ENCODE measurements at places on chromosomes 2 and 18.

GRCh38 chr2:223000872-223001796 is 50.9 kb upstream of the KCNE4 start:
- no peak for DNase-seq

GRCh38 chr2:55111570-55112228 is 61.4 kb upstream of the RTN4 start:
- no peak for DNase-seq

DNA sequence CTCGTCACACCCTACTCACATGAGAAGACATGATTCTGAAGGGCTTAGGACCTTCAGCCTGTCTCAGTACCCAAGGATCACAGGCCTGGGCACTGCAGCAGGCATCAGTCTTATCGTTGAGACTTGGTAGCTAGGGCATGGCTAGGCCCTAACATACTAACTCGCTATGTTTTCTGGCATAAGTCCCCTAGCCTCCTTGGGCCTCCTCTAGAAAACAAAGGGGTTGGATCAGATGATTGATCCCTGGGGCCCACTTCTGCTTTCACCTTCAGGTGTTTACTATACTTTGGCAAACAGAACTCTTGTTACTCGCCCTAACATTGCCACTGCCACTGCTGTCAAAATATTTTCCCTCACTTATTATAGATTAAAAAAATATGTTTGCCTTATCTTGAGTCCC is 44.2 kb downstream of the VSNL1 start:
- DNase-seq = no peak

- DNase-seq = no peak
Observed at GRCh38 chr2:135473567-135473966, 57.5 kb downstream of the ZRANB3 start.

DNA sequence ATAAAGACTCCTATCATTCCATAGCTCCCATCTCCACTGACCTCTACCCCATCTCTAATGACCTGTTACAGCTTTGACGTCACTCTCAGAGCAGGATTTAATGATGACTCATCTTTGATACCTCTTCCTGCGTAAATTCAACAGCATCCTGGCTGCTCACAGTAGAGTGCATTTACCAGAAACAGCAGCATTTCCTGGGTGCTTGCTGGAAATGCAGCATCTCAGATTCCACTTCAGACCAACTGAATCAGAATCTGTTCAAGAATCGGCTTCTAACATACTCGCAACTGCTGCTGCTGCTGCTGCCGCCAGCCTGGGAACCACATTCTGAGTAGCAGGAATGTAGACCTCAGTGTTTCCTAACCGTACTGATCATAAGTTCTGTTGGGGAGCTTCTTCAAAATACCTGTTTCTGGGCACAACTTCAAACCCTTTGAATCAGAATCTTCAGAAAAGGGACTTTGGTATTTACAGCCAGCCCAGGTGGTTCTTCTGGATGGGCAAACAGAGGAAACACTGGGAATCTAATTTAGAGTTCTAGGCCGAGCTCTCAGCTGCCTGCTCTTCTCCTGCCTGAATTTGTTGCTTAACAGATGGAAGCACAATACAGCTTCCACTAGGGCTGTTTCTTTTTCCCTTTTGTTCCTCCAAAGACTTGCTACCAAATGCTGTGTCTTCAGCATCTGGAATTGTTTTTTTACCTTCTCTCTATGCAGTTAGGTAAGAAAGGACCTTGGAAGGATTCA is 241.4 kb downstream of the NCKAP5 start:
- DNase-seq = no peak

DNA sequence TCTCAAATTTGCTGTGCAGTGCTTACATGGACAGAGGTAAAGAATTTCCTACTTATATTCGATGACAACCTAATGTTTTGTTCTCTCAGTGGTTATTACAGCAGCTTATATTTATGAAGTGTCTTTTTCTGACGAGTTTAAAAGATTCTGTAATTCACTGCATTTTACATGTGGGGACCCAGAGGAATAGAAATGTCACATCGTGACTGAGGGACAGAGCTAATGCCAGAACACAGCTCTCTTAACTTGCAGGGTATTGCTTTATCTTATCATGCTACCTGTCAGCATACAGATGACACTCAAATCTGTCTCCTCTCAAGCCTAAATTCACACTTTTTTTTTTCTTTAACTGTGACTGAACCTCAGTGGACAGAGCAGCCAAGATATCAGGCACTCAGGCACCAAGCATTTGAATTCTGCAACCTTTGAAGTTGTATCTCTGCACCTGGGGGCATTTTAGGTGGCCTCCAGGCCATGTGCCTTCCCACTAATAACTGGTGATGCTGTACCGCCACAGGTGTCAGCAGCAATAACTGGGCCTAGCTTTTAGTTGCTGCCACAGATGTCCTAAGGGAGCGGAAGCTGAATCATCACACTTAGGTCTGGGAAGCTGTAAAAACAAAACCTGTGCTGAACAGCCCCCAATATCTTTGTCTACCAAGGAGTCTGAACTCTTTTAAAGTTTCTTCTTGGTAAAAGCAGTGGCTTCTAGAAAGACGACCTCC is 315.8 kb upstream of the NRP2 start:
- DNase-seq = no peak

DNA sequence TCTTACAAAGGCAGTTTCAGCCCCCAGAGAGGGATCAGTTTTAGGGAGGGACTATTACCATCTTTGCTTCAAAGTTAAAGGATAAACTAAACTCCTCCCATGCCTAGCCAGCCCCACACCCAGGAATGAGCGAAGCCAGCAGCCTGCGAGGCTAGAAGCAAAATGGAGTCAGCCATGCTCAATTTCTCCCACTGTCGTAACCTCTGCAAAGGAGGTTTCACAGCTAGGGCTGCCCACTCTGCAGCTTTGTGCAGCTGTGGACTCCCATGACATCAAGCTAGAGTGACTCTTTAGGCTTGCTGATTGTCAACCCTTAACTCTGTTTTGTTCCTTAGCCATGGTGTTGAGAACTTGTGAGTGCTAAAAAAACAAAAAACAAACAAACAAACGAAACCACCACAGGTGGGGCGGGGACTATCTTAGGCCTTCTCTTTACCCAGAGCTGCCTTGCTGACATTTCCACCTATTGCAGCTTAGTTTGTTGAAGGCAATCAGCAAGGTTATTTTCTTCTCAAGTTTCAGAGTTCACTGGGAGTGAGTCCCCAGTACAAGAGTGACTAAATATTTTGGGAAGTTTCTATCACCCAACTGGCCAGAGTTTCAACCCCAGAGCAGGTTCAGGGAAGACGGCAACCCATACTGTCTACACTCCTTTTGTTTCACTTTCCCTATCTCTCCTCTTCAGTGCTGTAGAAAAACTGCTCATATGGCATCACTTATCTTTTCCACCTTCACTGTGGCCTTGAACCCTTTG is 592.1 kb downstream of the XIRP2 start:
- DNase-seq = no peak

- DNase-seq = no peak
Observed at GRCh38 chr2:7180638-7181370, 263.6 kb downstream of the RNF144A start.

GRCh38 chr2:242002944-242003343 is 133.4 kb downstream of the RTP5 start:
- DNase-seq = no peak

GRCh38 chr2:25341011-25341727 is 556 bp downstream of the DNMT3A start:
- DNase-seq = no peak

DNA sequence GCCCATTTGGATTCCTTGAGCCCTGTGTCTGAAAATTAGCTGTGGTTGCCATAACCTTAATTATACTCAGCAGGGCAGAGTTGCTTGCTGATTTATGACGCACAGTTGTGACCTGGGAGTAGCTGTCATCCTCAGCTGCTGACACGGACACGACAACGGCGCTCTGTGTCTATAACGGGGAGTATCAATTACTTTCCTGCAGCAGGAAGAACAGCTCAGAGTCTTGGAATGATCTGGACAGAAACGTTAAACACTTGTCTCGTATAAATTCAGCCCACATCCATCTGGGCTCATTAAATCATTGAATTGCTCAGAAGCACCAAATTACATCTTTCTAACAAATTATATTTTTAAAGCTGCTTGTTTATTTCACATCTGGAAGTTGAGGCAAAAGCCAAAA is 116.3 kb downstream of the SEPTIN10 start:
- DNase-seq = no peak

DNA sequence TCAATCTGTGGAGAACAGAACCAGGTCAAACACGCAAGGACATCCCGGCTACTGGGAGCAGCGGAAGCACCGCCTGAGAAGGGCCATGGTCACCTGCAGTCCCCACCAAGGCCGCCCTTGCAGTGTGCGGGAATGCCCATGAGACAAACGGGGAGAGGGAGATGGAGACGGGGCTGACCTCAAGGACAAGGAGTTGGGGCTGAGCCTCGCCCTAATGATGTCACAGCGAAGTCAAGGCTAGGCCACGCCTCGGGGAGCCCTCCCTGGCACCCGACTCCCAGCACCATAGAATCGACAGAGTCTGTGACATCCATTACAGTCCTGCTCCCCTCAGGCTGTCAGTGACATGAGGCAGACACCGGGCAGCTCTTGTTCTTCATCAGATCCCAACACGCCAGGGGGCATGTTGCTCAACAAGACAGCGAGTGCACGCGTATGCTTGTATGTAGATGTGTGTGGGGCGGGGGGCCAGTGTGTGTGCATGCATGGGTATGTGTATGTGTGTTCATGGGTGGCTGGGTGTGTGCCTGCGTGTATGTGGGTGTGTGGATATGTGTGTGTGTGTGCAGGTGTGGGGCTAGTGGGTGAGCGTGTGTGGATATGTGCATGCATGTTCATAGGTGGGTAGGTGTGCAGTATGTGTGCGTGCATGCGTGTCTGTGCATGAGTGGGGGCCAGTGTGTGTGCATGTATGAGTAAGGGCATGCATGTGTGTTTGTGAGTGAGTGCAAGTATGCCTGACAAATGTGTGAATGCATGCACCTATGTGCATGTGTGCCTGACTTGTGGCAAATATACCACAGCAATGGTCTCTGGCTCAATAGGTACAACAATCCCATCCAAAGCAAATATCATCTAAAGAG is 57.0 kb downstream of the ANKMY1 start:
- DNase-seq = no peak

Data from activated CD8-positive, alpha-beta memory T cell treated with anti-CD3 and anti-CD28 coated beads for 48 hours (primary cell).